ENCODE measurements at places on chromosomes 1 and 21. TPM values are rescaled to one million over a fixed set of nuclear protein-coding genes. Genes with fewer than 3 reads are reported as not detected.

DNA sequence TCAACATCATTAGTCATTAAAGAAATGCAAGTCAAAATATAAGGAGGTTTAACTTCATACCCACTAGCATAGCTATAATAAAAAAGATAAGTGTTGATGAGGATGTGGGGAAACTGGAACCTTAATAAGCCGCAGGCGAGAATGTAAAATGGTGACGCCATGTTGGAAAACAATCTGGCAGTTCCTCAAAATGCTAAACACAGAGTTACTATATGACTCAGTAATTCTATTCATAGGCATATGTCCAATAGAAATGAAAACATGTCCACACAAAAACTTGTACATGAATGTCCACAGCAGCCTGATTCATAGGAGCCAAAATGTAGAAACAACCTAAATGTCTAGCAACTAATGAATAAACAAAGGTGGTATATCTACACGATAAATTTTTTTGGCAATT lies 23.2 kb downstream of the DDX59 start:
- H3K4me1 ChIP-seq = no peaks in the 10 kb centered on the region
- peaks cover 6% of the 10 kb centered on the region for H3K36me3 ChIP-seq
- no peak for DNase-seq
- no peak overlapping the region for H3K27ac ChIP-seq
- no peak overlapping the region for H3K4me3 ChIP-seq
- no peaks in the 10 kb centered on the region for H3K27me3 ChIP-seq

DNA sequence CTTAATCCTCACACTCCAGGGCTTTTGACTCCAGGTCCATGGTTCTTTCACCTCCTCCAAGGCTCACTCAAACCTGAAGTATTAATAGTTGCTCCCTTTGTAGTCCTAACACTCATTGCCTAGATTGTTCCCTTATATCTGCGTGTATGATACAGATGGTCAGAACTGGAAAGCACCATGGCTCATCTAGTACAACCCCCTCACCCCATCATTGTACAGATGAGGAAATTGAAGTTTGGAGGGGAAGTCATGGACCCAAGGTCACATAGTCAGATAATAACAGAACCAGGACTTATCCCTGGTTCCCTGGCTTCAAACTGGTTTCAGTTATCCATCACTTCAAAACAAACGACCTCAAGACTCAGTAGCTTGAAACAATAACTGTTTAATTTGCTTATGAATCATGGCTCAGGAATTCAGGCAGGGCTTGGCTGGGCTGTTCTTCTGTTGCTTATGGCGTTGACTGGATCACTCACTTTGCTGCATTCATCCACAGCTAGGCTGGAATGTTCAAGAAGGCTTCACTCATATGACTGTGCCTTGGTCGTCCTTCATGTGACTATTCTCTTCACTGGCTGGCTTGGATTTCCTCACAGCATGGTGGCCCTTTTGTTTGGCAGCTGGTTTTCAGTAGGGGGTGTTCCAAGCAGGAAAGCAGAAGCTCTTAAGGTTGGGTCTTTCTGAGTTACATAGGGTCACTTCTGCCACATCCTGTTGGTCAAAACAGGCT lies 5.0 kb downstream of the NOS1AP start:
- H3K36me3 ChIP-seq = no peaks in the 10 kb centered on the region
- DNase-seq = no peak
- no peak overlapping the region for H3K27ac ChIP-seq

GRCh38 chr1:229171934-229172333 lies 99.0 kb upstream of the RAB4A start:
- no peaks in the 10 kb centered on the region for H3K27me3 ChIP-seq
- no peaks in the 10 kb centered on the region for H3K36me3 ChIP-seq
- no peak overlapping the region for H3K27ac ChIP-seq
- DNase-seq = no peak

- H3K27ac ChIP-seq = peak overlapping the region; percentile 57
- no peaks in the 10 kb centered on the region for H3K27me3 ChIP-seq
- peaks cover 65% of the 10 kb centered on the region for H3K4me1 ChIP-seq
- DNase-seq = no peak
- peak overlapping the region; percentile 91 for H3K4me3 ChIP-seq
- H3K36me3 ChIP-seq = peaks cover 20% of the 10 kb centered on the region
Measured at GRCh38 chr1:109252167-109252892, 3.0 kb downstream of the CELSR2 start.

DNA sequence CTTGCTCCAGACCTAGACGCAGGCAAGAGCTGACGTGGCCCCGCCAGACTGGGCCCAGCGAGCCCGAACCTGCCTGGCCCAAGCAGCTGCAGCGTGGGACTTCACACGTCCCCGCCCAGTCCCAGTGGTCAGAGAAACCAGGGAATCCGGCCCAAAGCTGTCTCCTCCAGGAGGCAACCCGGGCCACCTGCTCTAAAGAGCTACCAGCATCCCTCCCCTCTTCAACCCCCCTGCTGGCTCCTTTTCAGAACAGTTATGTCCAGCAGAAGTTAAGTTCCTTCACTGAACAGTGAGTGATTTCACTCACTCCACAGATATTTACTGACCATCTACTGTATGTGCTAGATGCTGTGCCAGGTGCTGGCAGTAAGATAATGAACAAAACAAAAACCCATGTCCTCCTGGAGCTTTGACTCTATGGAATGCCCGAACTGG lies 2.1 kb upstream of the EFNA1 start:
- no peak overlapping the region for H3K27ac ChIP-seq
- peaks cover 91% of the 10 kb centered on the region for H3K27me3 ChIP-seq
- H3K4me3 ChIP-seq = peak overlapping the region; percentile 68
- no peak for DNase-seq
- H3K4me1 ChIP-seq = peaks cover 28% of the 10 kb centered on the region

DNA sequence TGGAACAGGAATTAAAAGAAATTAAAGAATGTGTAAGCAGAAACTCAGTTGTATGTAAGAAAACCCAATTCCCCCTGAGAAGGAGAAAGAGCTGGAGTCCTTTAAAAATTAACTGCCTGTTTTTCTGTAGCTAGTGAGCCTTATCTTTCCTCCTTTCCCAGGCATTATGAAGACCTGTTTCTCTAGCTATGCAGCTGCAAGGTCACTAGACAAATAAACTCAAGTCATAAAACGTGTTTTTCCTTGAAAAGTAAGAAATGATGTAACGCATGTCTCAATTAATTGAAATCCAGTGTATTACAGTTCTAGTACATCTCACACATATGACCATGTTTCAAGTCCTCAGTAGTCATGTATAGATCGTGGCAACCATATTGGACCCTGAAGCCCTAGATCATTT lies 5.3 kb downstream of the S100A12 start:
- H3K36me3 ChIP-seq = no peaks in the 10 kb centered on the region
- no peak overlapping the region for H3K27ac ChIP-seq
- H3K4me1 ChIP-seq = no peaks in the 10 kb centered on the region
- no peak overlapping the region for H3K4me3 ChIP-seq
- DNase-seq = no peak

DNA sequence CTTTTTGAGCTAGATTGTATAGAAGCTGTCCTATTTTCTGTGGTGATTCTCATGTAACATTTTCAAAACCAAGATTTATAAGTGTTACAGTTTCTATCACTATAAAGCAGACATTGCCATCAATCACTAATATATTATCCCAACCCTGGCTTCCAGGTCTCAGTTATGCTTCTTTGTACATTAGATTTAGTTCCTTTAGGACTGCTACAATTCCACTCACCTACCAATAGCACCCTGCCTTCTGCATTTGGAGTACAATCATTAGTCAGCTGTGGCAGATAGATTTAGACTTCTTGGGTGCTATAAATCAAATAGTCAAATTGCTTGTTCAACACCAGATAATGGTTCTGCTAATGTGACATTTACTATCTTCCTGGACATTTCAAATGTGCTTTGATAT lies 281.6 kb downstream of the BRINP3 start:
- H3K36me3 ChIP-seq = peaks cover 3% of the 10 kb centered on the region
- no peak for DNase-seq
- H3K27ac ChIP-seq = no peak overlapping the region

DNA sequence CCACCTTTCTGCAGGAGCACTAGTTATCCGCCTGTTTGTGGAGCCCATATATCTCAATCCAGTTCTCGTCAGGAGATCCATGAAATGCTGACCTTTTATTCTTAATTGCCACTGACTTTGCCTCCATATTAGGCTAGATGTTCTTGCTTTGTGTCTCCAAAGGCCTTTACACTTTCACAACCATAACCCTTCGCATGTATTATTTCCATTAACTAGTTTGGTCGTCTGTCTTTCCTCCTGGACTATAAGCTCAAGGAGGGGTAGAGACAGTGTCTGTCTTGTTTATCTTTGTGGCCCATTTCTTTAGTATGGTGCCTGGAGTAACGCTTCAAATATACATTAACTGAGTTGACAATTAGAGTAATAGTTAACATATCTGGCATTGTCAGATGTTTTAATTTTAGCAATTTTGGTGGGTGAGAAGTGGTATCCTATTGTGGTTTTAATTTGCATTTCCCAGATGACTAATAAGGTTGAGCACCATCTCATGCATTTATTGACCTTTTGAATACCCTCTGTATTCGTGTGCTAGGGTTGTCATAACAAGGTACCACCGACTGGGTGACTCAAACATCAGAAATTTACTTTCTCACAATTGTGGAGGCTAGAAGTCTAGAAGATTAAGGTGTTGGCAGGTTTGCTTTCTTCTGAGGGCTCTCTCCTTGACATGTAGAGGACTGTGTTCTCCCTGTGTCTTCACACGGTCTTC lies 21.7 kb upstream of the IL12RB2 start:
- no peak for DNase-seq
- no peaks in the 10 kb centered on the region for H3K4me1 ChIP-seq
- no peak overlapping the region for H3K4me3 ChIP-seq
- H3K36me3 ChIP-seq = no peaks in the 10 kb centered on the region
- H3K27ac ChIP-seq = no peak overlapping the region

DNA sequence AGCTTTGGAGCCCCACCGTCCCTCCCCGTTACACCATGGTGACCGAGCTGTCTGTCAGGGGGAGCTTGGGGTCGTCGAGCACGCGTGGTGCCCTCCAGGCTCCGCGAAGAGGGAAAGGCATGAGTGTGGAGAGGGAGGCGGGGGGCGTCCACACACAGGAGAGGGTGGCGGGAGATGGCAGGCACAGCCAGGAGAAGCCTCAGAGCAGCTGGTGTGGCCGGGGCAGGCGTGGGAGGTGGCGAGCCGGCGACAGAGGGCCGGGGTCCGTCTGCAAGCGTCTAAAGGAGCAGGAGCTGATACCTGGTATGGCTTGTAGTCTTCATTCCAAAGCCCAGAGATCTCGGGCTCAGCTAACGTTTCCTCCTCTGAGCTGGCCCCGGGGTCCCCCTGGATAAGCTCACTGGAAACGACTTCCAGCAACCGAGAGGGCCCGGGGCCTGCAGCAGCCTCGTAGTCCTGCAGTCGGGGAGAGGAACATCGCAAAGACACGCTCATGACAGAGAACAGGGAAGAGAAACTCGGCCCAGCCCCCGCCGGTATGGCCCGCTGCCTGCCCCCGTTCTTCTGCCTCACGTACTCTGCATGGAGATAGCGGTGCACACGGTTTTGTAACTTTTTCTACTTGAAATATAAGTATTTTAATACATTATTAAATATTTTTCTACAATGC lies 37.4 kb downstream of the CFAP74 start:
- no peak for DNase-seq
- no peaks in the 10 kb centered on the region for H3K27me3 ChIP-seq
- no peak overlapping the region for H3K4me3 ChIP-seq
- H3K27ac ChIP-seq = no peak overlapping the region
- no peaks in the 10 kb centered on the region for H3K36me3 ChIP-seq
- H3K4me1 ChIP-seq = peaks cover 7% of the 10 kb centered on the region

DNA sequence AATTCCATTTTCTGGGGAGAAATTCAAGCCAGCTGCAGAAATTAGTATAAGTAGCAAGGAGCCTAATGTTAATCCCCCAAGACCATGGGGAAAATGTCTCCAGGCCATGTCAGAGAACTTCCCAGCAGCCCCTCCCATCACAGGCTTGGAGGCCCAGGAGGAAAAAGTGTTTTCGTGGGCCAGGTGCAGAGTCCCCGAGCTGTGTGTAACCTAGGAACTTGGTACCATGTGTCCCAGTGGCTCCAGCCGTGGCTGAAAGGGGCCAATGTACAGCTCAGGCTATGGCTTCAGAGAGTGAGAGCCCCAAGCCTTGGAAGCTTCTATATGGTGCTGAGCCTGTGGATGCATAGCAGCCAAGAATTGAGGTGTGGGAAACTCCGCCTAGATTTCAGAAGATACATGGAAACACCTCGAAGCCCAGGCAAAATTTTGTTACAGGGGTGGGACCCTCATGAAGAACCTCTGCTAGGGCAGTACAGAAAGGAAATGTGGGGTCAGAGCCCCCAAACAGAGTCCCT lies 286.3 kb downstream of the MATN1 start:
- no peak overlapping the region for H3K27ac ChIP-seq
- DNase-seq = no peak
- H3K4me3 ChIP-seq = no peak overlapping the region
- no peaks in the 10 kb centered on the region for H3K4me1 ChIP-seq
- H3K27me3 ChIP-seq = peaks cover 39% of the 10 kb centered on the region

- H3K27ac ChIP-seq = no peak overlapping the region
- no peak for DNase-seq
- H3K4me3 ChIP-seq = no peak overlapping the region
- peaks cover 15% of the 10 kb centered on the region for H3K27me3 ChIP-seq
- H3K4me1 ChIP-seq = no peaks in the 10 kb centered on the region
- no peaks in the 10 kb centered on the region for H3K36me3 ChIP-seq
Measured at GRCh38 chr1:206892351-206892984, 4.8 kb upstream of the IL24 start.

DNA sequence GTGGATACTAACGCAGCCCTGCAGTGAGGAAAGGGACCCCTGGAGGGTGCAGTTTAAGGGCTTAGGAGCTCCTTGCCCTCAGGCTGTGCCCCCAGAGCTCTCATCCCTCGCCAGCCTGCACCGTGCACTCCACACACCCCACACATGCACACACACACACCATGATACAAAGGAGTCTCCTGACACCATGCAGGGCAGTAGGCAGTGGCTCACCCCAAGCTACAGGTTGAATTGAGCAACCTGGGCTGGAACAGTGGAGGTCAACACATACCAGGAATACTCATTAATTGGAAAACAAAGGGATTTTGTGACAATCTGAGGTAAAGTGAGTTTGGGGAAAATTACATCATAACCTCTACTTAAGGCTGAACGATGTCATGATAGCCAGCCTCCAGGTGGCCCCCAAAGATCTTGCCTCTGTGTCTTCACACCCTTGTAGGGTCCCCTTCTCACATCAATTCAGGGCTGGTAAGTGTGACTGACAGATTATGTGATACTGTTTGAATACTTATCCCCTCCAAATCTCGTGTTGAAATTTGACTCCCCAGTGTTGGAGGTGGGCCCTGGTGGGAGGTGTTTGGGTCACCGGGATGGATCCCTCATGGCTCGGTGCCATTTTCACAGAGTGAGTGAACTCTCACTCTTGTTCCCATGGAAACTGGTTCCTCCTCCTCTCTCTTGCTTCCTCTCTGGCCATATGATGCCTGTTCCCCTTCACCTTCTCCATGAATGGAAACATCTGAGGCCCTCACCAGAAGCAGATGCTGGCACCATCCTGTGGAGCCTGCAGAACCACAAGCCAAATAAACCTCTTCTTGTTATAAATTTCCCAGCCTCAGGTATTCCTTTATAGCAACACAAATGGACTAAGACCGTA lies 111.0 kb upstream of the RAB4A start:
- H3K36me3 ChIP-seq = no peaks in the 10 kb centered on the region
- no peak overlapping the region for H3K4me3 ChIP-seq
- peaks cover 4% of the 10 kb centered on the region for H3K4me1 ChIP-seq
- no peaks in the 10 kb centered on the region for H3K27me3 ChIP-seq
- DNase-seq = no peak
- no peak overlapping the region for H3K27ac ChIP-seq

Gene OR2AJ1
- total RNA-seq = not detected

Gene RAB25
- not detected for total RNA-seq

Gene RXFP4
- total RNA-seq = not detected

Gene TINAGL1
- not detected for total RNA-seq
